Sciatic nerve (tissue), 2 donors: ENCODE measurements at places on chromosomes 4 and X.

GRCh38 chr4:150827226-150827625, 187.9 kb downstream of the LRBA start:
- no peak for DNase-seq

- no peak for DNase-seq
These were observed 52.8 kb downstream of the FAM47C start for GRCh38 chrX:37060999-37061398.

DNA sequence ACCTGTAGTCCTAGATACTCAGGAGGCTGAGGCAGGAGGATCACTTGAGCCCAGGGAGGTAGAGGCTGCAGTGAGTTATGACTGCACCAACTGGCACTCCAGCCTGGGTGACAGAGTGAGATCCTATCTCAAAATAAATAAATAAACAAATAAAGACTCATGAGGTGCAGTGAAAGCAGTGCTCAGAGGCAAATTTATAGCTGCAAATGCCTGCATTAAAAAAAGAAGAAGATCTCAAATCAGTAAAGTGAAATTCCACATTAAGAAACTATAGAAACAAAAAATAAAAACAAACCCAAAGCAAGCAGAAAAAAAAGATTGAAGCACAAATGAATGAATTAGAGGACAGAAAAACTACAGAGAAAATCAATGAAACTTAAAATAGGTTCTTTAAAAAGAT, 22.5 kb upstream of the HSD17B13 start:
- DNase-seq, result no peak

DNA sequence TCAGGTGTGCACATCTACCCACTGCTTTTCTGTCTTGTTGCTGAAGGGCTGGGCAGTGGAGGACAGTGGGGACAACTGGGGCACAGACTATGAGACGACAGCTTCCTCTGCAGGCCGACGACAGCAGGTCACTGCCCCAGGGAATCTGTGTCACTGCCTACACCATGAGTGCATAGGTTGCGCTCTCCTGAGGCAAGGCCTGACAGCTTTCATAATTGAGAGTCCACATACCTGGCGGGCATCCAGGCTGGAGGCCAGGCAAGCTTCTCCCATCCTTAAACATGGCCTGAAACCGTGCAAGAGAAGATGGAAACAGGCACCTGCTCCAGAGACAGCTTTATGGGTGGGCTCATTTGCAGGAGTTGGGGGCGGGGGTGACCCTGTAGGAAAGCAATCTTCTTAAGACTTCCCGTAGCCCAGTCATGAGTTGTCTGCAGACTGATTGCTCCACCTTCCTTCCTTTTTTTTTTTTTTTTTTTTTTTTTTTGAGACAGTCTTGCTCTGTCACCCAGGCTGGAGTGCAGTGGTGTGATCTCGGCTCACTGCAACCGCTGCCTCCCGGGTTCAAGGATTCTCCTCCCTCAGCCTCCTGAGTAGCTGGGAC, 2.9 kb downstream of the ANOS1 start:
- DNase-seq, result no peak

- no peak for DNase-seq
These were observed 98.1 kb upstream of the MSX1 start for GRCh38 chr4:4761128-4761982.

DNA sequence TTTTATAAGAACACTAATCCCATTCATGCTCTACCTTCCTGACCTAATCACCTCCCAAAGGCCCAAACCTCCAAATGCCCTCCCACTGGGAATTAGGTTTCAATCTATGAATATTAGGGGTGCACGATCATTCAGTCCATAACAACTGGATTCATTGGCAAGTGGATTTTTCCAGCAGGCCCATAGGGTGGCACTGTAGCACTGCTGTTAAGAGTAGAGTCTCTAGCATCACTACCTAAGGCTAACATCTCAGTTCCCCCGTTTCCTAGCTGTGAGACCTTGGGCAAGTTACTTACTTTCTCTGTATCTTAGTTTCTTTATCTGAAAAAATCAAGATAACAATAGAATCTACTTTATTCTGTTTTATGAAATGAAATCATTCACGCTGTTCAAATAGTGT, 315.8 kb downstream of the STIM2 start:
- no peak for DNase-seq

GRCh38 chr4:54780149-54780495, 122.4 kb downstream of the KIT start:
- DNase-seq, result no peak

GRCh38 chr4:90769251-90769650, 642.1 kb downstream of the CCSER1 start:
- DNase-seq, result no peak

DNA sequence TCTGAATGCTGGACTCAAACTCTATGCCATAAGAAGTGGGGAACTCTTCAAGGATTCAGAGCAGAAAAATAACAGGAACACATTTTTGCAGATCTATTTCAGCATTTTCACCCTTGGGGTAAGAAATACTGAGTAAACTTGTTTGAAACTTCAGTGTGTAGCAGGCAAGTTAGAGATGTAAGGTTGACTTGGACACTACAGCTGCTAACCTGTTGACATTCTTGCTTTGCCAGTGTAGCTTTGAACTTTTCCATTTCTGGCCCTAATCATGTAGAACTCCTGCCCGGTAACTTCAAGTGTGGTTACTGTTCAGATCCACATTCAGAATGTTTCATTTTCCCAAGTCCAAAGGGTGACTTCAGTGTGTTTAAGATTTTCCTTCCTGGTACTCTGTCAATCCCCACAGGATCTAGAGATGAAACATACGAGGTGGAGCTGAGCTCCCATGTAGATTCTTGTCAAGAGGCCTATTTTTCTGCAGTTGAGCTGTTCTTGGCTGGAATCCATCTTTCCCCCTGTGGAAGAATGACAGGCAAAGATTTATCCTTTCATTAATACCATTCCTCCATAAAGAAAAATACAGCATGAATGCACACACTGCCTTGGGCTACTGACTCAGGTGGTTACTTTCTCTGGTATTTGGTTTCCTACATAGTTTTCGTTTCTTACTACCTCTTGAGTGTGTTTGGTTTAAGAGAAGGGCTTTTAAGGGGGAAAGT, 34.1 kb downstream of the FHDC1 start:
- no peak for DNase-seq

DNA sequence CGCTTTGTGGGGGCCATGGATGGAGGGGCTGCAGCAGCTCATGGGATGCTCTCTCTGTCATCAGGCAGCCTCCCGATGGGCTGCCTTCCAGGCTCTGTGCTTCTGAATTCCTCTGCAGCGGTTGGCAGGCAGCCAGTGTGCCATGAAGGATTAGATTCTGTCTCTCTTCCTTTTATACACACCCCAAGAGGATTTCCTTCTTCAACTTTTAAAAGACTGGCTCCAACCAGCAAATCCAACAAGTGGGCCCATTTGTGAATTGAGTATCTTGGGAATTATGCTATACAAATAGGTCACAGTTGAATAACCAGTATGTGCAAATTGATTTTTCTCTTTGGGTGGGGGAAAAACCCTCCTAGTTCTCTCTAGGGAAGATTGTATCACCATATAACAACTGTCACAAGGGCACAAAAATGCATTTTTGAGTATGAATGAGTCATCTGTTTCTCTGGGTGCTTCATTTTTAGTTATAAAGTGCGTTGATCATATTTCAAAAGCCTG, 96.8 kb upstream of the FAT1 start:
- peak; percentile 62 for DNase-seq

- no peak for DNase-seq
These were observed at the start of gene RS1 for GRCh38 chrX:18672008-18672407. RS1 (minus strand) TSS chrX:18672108; CDS start chrX:18672068, 40 bp downstream.

GRCh38 chr4:40525752-40526598, 103.7 kb downstream of the RBM47 start:
- DNase-seq, result no peak

GRCh38 chr4:156109943-156110900, 156.6 kb upstream of the CTSO start:
- no peak for DNase-seq

- no peak for DNase-seq
These were observed 143.0 kb downstream of the TSPAN5 start for GRCh38 chr4:98515470-98515809.

DNA sequence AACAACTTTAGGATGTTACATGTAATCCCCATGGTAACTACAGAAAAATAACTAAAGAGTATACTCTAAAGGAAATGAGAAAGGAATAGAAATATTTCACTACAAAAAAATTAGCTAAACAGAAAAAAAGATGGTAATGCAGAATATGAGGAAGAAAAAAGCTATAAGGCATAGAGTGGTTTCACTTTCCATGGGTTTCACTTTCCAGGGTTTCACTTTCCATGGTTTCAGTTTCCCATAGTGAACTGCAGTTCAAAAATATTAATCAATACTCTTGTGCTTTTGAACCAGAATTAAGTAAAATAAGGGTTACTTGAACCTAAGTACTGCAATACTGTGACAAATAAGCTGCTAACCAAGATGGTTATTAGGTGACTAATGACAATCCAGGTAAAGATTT, 42.0 kb downstream of the NPFFR2 start:
- DNase-seq, result no peak
